ENCODE measurements at places on chromosomes 16 and 17. TPM values are rescaled to one million over a fixed set of nuclear protein-coding genes. Genes with fewer than 3 reads are reported as not detected.

DNA sequence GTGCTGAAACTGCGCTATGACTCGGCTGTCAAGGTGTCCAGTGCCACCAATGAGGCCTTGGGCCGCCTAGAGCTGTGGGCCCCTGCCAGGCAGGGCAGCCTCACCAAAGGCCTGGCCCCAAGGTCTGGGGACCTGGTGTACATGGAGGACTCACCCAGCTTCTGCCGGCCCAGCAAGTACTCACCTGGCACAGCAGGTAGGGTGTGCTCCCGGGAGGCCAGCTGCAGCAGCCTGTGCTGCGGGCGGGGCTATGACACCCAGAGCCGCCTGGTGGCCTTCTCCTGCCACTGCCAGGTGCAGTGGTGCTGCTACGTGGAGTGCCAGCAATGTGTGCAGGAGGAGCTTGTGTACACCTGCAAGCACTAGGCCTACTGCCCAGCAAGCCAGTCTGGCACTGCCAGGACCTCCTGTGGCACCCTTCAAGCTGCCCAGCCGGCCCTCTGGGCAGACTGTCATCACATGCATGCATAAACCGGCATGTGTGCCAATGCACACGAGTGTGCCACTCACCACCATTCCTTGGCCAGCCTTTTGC lies 25.0 kb downstream of the WNT9B start:
- DNase-seq: no peak

Gene ITGAL
- total RNA-seq: 3.9 TPM

Gene EIF1
- 883 TPM for total RNA-seq

- no peak for DNase-seq
These were observed 47.0 kb upstream of the CACNG5 start for GRCh38 chr17:66787914-66788313.

Gene CD300H
- not detected for total RNA-seq
